ENCODE measurements at places on chromosomes 4 and X.

GRCh38 chrX:15301924-15302323, 13.5 kb downstream of the ASB11 start:
- no peak for DNase-seq

DNA sequence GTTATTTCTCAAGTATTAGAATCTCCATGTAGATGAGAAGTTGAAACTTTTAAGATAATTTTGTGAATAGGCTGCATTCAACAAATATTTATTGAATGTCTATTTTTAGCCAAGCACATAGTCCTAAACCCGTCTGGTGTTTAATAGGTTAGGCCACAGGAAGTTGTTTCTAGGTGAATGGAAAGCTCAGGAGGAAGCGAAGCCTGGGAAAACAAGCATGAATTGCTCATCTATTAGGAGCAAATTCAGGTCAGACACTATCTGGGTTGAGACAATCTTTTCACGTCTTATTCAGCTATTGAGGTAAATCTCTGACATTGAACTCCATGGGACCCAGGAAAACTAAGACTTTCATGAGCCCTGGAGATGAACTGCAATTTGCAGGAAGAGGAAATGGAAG, 43.1 kb upstream of the FREM3 start:
- no peak for DNase-seq

DNA sequence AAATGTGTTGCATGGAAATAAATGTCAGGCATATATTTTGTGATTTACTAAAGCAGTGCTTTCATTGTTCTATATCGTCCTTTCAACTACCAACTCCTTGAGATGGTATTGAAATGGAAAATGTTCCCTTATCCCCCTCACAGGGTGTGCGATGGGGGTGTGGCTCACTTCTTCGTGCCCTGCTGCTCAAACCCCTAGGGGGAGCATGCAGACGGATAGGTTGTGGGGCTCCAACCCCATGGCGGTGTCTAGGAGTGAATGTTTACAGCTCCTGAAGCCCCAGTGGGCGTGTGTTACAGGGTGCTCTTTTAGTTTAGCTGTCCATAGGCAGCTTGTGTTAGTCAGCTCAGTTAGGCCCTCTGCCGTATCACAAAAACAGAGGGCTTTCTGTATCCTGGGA, 287.7 kb upstream of the EMCN start:
- DNase-seq, result no peak

GRCh38 chrX:14883826-14884225, 10.6 kb downstream of the MOSPD2 start:
- DNase-seq, result no peak

DNA sequence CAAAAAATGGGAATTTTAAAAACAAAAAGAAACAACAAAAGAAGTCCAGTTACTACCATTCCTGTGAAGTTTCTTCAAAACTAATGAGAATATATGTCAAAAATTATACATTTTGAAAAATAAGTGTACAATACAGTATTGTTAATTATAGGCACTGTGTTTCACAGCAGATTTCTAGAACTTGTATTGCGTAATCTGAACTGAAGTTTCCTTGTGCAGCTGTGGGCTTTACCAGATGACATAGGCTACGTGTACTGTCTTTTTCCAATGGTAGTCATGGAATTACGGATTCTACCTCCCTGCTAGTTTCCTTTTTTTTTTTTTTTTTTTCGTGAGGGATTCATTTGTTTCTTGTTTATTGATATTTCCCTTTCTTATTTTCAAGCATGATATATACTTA, 113.8 kb upstream of the GABRA2 start:
- no peak for DNase-seq

GRCh38 chr4:150387981-150388380, 194.0 kb upstream of the MAB21L2 start:
- DNase-seq, result no peak

GRCh38 chr4:54668014-54668611, 10.4 kb downstream of the KIT start:
- no peak for DNase-seq

- no peak for DNase-seq
Measured at GRCh38 chr4:5905714-5906113, 12.8 kb upstream of the CRMP1 start.

GRCh38 chr4:182955411-182955810, 38.2 kb upstream of the DCTD start:
- no peak for DNase-seq

- DNase-seq, result no peak
Measured at GRCh38 chr4:186844059-186844681, 120.5 kb upstream of the FAT1 start.

DNA sequence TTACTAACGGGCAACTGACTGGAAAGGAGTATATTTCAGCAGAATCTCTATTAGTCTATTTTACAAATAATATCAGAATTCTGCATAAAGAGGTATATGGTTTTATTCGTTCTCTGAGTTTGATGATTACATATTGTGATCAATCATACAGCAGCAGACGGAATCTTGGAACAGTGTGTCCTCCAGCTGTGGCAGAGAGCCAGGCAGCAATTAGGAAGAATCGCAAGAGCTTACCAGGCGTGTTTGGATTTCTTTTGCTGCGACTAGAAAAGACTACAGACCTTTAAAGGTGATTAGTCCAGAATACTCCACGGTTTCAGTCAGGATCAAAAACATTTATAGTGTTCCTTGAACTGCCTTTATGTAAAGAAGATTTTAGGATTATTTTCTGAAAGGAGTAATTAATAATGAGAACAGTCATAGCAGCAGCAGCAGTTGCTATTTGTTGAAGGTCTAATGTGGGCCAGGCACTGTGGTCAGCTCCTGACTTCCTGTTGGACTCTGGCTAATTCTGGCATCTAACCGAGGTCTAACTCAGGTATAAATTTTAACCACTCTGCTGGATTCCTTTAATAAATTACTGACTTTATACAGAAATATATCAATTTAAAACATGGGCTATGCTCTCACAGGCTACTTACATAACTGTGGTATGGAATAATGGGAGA, 225.3 kb upstream of the CXorf66 start:
- DNase-seq, result no peak

DNA sequence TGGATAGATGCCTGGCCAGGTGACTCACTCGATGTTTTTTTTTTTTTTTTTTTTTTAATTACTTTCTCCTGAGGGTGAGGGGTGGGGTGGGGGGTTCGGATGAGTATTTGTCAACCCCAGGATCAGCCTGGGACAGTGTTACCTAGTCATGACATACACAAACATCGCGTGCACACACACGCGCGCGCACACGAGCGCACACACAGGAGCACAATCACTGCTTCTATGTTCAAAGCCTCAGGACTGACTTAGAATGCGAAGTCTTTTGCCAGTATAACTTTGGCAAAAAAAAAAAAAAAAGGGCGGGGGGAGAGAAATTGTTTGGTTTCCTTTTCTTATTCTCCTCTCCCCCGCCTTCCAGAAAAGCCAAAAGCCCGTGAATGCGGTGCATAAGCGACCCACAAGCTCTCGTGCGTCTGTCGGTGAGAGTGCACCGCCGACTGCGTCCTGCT, 115.0 kb upstream of the TEX13C start:
- DNase-seq, result no peak

DNA sequence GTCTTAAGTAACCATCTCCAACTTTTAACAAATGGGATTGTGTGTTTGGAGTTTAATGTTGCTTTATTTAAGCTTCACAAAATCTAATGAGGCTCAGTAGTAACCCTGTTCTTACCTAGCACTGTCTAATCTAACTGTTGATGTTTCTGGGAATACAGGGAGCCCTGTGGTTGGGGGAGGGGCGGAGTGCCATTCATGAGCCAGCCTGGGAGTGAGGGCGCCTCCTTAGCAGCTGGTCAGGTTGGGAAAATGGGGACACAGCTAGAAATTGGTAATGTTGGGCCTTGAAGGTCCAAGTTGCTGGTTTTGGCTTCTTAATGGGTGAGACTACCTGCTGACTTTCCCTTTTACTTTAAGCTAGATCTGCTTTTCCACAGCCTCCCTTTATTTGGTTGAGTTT, 22.9 kb upstream of the TADA2B start:
- DNase-seq, result no peak

DNA sequence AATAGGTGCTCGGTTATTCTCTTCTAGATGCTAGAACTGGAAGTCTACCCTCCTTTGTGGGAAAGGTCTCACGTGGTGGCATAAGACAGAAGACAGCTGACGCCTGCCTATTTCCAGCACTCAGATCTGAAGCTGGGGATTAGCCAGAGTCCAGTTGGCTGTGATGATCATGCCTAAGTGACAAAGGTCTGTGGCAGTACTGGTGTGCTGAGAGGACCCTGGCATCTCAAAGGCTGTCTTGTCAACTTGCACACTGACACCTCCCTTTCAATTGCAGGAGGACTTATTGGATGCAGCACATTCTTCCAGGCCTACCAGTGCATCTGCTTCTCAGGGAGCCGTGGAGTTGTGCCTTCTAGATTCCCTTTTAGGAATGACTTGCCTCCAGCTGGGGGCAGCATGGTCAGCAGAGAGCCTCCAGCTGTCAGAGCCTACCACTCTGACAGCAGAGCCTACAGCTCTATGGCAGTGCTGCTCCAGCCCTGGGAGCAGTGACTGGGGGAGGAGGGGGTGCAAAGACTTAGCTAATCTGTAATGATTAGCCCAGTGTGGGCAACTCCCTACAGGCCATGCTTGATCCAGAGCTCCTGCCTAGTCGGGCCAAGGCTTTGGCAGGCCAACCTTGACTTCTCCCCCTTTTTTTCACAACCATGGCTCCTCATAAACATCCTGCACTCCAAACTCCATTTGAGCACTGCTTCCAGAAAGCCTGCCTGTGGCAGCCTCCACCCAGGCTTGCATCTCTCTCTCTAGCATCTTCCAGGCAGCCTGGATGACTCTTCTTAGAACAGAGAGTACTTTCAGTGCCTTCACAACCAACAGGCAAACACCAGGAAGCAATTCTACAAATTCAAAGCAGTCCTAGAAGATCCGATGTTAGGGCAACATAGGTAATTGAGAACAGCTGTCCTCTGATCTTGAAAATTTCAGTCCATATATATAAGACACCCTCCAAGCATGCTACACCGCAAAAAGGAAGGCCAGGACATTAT, 13.8 kb upstream of the FGFBP2 start:
- DNase-seq, result no peak

DNA sequence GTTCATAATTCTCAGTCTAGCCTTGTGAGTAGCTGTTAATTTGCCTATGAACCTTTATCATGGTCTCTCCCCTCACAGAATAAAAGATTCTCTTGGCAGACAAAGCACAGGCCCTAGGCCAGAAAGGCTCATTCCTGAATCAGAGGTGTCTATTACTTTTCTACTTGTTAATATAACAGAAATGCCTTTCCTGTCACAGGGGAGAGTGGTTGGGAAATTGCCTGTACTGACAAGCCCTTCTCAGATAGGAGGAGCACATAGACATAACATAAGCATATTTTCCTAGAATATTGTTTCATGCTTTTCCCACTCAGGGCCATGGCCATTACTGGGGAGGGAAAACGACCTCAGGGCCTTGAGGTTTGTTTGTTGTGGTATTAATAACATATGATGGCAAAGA, 308.3 kb downstream of the BMPR1B start:
- DNase-seq, result no peak

- no peak for DNase-seq
Measured at GRCh38 chr4:121428721-121429120, 47.9 kb upstream of the QRFPR start.

DNA sequence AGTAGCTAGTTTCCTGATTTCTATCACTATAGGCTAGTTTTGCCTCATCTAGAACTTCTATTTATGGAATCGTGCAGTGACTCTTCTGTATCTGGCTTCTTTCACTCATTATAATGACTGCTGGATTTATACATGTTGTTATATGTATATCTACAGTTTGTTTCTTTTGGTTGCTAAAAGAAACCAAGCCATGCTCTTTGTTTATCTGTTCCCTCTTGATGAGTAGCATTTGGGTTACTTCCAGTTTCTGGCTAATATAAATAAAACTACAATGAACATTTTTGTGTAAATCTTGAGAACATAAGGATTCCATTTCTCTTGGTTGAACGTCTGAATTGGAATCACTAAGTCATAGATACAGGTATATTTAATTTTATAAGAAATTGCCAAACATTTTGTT, 73.9 kb downstream of the ARHGAP24 start:
- DNase-seq, result no peak

DNA sequence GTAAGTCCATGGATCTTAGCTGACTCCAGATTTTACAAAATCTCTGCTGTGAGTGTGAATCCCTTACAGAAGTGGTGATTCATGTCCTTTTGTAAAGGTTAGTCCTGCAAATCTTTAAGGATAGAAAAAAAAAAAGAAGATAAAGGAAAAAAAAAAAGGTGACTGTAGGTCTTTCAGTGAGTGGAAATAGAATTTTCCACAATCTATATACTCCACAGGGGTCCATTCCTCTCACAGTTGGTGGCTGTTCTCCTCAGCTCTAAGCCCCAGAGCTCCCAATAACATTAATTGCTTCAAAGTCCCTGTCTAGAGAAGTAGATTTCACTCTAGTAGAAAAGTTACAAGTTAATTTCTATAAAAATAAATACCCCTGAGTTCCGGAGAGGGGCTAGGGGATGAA, 189.1 kb downstream of the NDST4 start:
- DNase-seq, result no peak

DNA sequence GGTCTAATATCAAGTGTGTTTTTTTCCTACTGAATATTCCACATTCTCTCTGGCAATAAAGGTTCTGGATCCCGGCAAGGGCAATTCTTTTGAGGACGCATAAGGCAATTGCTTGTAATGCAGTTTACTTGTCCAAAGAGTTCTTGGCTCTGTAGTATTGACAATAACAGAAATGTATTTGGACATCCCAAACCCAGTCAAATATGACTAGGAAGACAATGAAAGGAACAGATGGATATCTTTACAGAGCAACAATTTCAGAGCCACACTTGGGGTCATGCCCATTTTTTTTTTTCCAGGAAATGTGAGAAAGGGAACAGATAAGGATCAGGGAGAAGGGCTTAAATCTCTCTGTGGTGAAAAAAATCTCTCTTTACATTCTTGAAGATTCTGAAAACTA, 12.2 kb downstream of the GK2 start:
- no peak for DNase-seq

DNA sequence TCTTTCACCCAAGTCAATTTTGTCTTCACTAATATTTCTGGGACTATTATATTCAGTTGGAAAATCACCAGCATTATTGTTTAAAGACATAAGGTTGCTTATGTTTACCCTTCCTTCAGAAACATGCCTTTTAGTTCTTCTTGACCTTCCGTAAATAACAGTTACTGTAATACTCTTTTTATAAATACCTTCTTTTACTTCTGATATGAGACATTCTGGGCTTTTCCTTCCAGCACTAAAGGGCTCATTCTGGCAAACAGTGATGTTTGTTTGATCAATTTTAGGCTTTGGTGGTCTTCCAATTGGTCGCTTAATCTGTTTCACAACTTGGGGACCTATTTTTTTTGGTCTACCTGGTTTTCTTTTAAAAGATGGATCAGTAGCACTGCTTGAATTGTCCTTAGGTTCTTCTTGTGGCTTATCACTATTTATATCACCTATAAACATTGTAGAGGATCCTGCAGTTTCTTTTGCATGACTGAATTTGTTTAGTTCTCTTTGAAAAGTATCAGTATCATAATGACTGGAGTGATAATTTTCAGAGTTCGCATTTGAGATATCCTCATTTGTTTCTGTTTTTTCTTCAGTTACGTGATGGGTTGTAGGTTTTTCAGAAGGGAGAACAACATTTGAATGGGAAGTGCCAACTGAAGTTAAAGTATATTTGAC, 64.8 kb downstream of the NCAPG start:
- no peak for DNase-seq

All from HTR-8/SVneo (cell line).